ENCODE measurements at places on chromosomes 13 and 19. TPM values are rescaled to one million over a fixed set of nuclear protein-coding genes. Genes with fewer than 3 reads are reported as not detected.

The PGLYRP2 gene
- not detected for total RNA-seq

- H3K27me3 ChIP-seq, result no peaks in the 10 kb centered on the region
- peak overlapping the region; percentile 83 for H3K27ac ChIP-seq
- H3K4me3 ChIP-seq, result peak overlapping the region; percentile 56
- no peaks in the 10 kb centered on the region for H3K4me1 ChIP-seq
- DNase-seq, result no peak
These were observed 1.6 kb downstream of the SLC25A30 start for GRCh38 chr13:45416516-45417128.

DNA sequence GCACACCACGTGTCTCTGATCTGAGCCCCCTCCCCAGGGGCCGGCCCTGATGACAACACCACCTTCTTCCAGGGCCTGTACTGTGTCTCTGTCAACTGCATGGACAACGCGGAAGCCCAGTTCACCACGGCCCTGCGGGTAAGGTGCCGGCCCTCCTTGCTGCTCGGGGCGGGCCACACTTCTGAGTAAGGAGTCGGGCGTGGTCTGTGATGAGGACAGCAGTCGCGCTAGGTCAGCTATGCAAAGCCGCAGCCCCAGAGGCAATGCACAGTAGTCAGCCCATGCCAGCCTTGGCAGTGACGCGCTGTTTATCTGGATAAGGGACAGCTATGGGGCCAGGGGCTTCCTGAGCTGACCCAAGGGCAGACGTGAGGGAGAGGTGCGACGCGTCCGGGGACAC is 24.6 kb downstream of the MAU2 start:
- no peak overlapping the region for H3K27ac ChIP-seq
- DNase-seq, result no peak
- peaks cover 29% of the 10 kb centered on the region for H3K36me3 ChIP-seq
- no peak overlapping the region for H3K4me3 ChIP-seq
- no peaks in the 10 kb centered on the region for H3K4me1 ChIP-seq

- H3K4me3 ChIP-seq, result peak within 1 kb of the TSS; percentile 89
- H3K27ac ChIP-seq, result peak within 1 kb of the TSS; percentile 95
- DNase-seq, result peak; percentile 87
These were observed at the start of gene CNN2 for GRCh38 chr19:1025960-1026782. CNN2 (plus strand) TSS chr19:1026608; CDS start chr19:1026662, 54 bp downstream.

DNA sequence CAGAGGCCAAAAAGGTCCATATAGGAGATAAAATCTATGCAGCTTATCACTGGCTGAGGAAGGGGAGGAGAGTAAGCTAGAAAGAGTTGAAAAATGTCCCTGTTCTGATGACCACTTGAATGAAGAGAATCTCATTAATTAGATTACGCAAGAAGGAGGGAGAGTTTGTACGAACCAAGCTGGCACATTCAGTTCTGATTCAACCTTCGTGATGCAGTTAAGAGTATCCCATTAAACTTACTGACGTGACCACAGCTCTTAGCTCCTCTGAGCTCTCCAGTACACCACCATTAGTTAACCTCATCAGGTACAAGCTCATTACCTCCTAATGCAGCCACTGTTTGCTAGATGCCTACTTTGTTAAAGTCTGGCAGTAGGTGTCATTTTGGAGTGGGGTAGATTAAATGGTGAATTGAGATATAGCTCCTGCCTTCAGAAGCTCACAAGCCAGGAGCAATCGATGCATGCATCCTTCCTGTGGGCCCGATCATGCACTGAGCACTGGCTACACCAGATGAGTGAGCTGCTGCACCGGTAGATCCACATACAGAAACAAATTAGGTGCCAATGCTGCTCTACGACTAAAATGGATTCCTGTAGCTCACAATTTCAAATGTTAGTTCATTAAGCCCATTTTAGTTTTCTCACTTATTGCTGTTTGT is 458.3 kb downstream of the COG6 start:
- no peak for DNase-seq
- no peaks in the 10 kb centered on the region for H3K4me1 ChIP-seq
- H3K4me3 ChIP-seq, result no peak overlapping the region
- H3K27me3 ChIP-seq, result no peaks in the 10 kb centered on the region
- H3K27ac ChIP-seq, result no peak overlapping the region

Measured in colonic mucosa (tissue), 4 donors.